ENCODE measurements at places on chromosomes 1 and 21.

GRCh38 chr21:20010691-20011200, 987.5 kb upstream of the NCAM2 start:
- no peak for DNase-seq

DNA sequence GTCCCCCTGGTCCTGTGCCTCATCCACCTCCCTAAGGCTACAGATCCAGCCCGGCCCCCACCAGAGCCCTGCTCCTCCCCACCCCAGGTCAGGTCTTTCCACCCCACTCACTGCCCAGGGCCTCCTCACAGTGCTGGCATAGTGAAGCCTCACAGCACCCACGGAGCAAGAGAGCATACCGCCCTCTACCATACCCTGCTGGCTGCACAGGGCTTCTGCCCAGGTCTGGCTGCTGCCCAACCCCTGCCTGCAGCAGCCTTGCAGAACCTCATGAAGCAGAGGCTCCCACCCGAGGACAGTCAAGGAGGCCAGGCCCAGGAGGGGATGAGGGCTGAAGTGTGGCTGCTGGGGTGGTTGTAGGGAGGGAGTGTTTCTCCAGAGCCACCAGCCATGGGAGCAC, 19.7 kb upstream of the ARF1 start:
- no peak for DNase-seq

DNA sequence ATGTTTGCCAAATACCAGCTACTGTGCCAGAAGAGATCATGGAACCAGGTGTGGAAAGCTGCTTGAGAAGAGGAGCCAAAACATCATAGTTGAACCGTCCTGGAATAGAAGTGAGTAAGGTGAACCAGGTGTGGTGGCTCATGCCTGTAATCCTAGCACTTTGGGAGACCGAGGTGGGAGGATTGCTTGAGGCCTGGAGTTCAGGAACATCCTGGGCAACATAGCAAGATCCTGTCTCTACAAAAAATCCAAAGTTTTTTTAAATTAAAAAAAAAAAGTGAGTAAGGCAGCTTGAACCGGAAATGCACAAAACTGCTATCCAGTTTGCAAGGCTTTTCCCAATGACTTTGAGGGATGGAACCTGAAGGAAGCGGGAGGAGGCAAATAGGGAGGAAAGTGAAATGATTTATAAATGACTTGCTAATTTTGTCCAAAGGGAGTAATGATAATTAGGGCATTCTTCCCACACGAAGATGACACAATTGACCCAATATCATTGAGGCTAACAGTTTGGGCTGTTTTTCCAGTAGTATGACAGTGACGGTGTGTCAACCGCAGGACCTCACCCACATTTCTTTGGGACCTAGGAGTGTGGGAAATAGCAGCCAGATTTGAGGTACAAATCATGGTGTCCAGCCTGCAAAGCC, 1.5 kb upstream of the CNN3 start:
- no peak for DNase-seq

GRCh38 chr1:221284028-221284427, 404.8 kb downstream of the HLX start:
- no peak for DNase-seq

DNA sequence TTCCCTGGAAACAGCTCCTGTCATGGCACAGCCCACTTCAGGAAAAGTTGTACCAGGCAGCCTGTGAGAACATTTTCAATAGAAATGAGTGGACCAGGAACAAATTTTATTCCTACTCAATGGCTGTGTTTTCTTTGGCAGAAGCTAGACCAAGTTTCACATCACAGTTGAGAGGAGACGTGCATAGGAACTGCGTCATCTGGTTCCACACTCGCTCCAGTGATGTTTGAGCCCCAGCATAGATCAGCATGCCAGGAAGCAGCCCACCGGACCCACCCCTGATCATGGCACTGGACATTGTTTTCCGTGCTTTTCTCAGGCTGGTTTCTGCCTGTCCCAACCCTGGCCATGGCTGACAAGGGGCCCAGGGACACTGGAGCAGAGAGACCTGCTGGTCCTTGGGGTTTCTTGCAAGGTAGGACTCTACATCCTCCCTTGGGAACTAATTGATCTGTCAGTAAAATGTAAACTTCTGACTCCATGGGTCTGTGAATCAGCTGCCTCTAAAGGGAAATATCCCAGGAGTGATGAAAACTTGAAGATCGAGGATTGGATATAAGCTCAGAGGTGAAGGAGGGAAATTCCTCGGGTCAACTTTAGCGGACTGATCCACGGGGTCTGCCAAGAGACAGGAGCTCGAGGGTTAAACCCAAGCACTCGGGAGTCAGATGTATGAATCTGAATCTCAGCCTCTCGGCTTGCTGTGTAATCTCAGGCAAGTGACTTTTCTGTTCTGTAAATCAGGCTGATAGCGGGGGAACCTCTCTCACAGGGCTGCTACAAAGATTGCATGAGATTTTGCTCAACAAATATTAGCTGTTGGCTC, 35.7 kb downstream of the NEK2 start:
- no peak for DNase-seq

- DNase-seq = no peak
Measured at GRCh38 chr1:193498088-193498655, 311.8 kb upstream of the B3GALT2 start.

DNA sequence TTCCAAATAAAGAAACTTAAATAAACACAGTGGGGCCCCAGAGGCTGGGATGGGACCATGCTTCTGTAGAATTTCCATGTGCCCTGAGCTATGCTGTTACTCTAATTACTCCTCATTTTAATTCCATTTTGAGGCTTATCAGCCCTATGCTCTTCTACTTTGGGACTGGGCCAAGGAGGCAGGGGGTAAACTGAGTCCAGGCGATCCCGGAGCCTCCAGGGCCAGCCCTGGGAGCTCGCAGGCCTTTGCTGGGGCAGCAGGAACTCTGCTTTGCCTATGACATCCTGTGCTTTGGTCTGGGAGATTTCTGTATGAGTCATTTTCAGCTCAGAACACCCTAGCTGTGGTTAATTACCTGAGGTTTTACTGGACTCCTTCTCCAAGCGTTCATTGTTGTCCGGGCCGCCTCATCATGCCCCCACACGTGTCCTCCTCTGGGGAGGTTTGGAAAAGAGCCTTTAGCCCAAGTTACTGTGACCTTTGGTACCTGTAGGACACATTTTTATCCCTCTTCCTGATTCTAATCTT, 95.7 kb downstream of the RHOU start:
- DNase-seq = no peak

- DNase-seq = no peak
Measured at GRCh38 chr1:187928696-187929095, 1099.9 kb downstream of the PLA2G4A start.

GRCh38 chr1:43277116-43277876, 7.5 kb downstream of the TMEM125 start:
- DNase-seq = no peak

DNA sequence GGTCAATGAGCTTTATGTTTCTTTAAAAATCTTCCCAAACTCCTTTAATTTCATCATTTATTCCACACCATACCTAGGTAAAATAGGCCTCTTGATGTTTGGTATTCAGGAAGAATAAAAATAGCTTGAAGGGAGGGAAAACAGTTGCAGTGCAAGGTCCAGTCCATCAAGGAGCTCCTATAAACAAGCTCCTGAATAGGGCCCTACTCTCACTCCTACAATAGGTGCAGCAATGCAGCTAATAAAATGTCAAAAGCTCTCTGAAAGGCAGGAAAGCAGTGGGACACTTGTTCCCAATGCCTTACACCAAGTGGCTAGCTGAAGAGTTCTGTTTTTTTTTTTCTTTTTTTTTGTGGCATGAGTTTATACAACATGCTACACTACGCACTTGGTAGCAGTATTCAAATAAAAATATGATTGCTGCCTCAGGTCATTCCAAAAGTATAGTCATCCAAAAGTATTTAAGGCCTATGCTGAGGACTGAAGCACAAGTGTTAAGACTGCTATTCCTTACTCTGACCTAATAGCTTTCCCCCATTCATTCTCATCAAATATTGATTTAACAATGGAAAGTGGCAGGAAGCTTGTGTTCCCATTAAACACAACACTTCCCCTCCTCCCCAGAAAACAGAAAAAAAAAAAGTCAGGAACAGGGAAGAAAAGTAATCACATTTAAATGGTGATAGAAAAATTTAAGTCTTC, 9.8 kb downstream of the TEX38 start:
- no peak for DNase-seq

DNA sequence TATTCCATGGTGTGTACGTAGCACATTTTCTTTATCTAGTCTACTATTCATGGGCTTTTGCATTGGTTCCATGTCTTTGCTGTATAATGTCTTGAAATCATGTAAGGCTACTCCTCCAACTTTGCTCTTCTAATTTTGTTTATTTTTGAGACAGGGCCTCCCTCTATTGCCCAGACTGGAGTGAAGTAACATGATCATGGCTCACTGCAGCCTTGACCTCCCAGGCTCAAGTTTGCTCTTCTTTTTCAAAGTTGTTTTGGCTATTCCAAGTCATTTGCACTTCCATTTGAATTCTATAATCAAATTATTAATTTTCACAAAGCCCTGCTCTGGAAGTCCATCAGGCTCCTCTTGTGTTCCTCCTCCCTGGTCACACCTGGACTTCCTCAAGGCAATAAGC, 90.2 kb upstream of the SGIP1 start:
- no peak for DNase-seq

GRCh38 chr1:214472364-214472763, 79.0 kb downstream of the PTPN14 start:
- no peak for DNase-seq

DNA sequence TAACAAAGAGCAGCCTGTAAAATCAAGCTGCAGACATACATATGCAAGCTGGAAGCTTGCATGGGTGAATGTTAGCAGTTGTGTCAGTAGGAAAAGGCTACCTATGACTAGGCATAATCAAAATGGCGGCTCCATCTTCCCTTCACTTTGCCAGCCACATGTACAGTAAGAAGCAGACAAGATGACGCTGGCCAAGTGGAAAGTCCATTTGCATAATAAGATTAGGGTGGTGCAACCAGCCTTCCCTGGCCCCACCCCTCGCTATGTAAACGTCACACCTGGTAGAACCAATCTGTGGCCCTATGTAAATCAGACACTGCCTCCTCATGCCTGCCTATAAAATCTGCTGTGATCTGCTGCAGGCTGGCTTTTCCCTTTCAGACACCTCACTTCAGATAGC, 171.9 kb upstream of the USP25 start:
- no peak for DNase-seq

- no peak for DNase-seq
Measured at GRCh38 chr1:244235157-244235556, 184.1 kb downstream of the ZBTB18 start.

- DNase-seq = no peak
Measured at GRCh38 chr1:151134396-151134795, 12.0 kb downstream of the SEMA6C start.

GRCh38 chr1:3491291-3492246, 37.1 kb downstream of the ARHGEF16 start:
- DNase-seq = peak; percentile 77

- no peak for DNase-seq
Measured at GRCh38 chr1:29998686-29999085, 724.7 kb downstream of the MATN1 start.

DNA sequence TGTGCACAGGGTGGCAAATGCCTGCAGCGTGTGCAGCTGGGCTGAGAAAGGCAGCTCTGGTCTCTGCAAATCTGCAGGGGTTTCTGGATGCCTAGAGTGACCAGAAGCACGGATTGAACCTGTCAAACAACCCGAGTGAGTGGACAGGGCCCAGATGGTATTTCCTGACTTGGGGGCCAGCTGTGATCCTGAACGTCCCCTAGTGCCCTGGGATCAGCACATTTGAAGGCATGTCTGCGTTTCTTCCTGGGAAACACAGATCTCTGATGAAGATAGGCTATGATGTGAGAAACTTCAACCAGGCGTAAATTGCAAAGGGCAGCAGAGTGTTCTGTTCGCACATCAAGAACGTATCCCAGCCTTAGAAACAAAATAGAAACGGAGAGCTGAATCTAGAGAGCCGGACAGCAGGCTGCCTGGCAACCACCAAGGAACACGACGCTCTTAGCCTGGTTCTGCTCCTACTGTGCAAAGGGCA, 163.1 kb downstream of the KCNJ6 start:
- DNase-seq = no peak

- DNase-seq = no peak
Measured at GRCh38 chr21:29302359-29302875, 3.7 kb downstream of the BACH1 start.

- no peak for DNase-seq
Measured at GRCh38 chr1:226892524-226892875, 22.1 kb downstream of the PSEN2 start.

- no peak for DNase-seq
Measured at GRCh38 chr1:47513393-47513792, 75.5 kb downstream of the FOXD2 start.

DNA sequence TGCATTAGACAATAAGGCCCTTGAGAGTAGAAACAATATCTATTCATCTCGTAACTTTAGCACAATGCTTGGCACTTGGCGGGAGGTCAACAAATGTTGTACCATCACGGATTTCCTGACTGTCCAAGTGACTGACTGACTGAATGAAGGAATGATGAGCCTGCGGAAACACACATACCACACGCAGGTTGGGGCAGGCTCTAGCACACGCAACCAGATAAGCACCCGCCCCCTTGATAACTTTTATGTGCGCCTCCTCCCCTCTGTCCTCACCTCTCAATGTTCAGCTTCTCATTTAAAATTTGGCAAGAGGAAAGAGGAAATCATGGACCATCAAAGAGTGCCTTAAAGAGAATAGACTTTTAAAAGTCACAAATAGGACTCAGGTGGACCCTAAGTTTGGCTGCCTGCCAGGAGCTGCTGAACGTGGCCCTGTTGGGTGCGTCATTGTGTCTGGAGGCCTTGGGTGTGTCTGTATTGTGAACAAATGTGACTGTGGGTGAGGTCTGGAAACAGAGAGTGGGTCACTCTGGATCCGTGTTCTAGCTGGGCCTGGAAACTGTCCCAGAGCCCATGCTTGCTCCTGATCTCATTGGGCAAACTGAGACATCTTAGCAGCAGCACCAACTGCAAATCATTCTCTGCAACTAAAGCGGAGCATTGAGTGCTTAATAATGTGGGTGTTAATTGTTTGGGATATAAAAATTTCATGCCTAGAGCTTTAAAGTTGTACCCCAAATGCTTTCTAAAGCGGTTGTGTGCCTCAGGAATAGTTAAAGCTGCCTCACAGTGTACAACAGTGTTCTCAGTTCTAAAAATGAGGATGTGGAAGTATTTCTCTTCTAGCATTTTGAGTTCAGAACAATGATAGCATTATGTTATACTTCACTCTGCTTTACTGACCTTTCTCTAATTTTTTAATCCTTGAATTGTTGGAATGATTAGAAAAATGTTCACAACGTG, 47.6 kb upstream of the ABCG1 start:
- DNase-seq = no peak

DNA sequence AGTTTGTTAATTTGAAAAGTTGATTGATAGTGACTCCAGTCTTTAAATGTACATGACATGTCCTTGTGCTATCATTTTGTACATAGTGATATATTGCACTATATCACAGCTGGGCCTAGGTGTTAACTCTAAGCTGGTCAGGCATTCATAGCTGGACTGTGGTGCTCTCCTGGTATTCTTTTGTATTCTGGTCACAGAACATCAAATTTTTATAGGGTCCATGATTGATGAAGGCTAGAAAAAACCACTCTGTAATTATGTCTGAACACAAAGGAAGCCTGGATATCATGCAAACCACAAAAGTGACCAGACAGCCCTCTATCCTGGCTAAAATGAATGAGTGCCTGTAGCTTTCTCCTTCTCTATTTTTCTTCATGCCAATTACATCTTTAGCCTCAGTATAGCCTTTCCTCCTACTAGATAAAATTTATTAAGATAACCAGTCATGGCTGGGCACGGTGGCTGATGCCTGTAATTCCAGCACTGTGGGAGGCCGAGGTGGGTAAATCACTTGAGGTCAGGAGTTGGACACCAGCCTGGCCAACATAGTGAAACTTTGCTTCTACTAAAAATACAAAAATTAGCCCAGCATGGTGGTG, 134.9 kb upstream of the B3GALT2 start:
- DNase-seq = no peak

- no peak for DNase-seq
Measured at GRCh38 chr1:30919025-30919881, 10.7 kb upstream of the SDC3 start.
